NCI-H1092 treated with DMSO at 0.1 percent for 48 hours (cell line): ENCODE measurements at places on chromosomes 3 and 15.
A peak's percentile ranks its signal among the peaks of the same experiment; 100 is the strongest.

- DNase-seq = peak; percentile 45
Observed at GRCh38 chr3:73624017-73624820, 522 bp downstream of the PDZRN3 start.

DNA sequence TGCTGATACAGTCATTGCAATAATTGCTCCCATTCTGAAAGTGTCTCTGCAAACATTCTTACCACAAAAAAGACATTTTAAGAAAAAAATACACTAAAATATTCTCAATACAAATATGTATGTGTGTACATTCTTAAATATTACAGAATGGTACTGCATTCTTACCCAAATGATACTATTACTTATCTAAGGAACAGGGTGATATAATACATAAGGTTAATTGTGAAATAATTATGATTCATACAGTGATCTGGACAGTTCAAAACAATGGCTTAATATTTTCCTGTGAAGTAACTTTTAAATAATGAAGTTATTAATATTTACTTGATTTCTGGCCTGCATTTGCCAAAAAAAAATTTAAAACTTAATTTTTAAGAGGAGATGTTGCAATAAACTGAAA, 694.6 kb downstream of the TUSC7 start:
- DNase-seq = no peak

DNA sequence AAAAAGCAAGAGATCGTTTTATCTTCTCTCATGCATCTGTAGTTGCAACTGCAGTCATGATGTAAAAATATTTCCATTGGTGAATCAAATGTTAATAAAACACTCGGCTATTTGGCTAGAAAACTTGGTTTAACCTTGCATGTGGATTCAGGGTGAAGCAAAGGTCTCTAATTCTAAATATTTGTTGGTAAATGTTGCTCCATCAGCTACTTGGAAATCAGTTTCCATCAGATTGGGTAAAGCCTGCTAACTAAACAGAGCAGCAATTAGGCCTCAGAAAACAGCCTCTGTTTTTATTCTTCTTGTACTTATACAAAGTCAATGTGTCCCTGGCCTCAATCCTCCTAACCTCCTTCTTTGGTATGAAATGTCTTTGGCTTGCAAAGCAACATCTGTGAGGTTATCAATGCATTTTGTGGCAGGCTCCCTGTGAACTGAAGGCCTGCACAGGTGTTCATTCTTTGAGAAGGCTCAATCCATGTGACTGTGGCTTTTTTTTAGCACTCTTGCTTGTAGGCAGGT, 312.3 kb downstream of the WDR72 start:
- peak; percentile 6 for DNase-seq

DNA sequence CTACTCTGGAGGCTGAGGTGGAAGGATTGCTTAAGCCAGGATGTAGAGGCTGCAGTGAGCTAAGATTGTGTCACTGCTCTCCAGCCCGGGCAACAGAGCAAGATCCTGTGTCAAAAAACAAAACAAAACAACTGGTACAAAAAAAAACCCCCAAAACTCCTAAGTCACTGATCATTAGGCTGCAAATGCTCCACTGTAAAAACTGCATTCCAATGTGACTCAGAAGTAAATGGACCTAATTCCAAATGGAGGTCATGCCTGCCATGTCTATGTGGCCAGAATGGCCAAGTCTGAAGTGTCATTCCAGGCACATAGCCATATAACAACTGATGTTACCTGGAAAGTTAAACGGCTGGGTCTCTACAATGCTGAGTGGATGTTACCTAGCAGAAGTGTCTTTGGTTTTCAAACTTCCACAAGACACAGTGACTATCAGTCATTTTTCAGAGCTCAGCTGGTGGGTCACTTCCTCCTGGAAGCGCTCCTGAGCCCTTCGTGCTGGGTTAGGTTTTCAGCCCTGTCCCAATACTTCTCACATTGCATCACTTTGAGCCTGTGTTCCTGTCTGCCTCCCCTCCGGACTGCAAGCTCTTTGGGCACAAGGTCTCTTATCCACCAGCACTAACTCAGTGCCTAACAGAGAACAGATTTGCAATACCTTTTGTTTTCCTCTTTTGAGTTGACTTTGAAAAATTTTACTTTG, 10.6 kb downstream of the FSTL1 start:
- DNase-seq = no peak

DNA sequence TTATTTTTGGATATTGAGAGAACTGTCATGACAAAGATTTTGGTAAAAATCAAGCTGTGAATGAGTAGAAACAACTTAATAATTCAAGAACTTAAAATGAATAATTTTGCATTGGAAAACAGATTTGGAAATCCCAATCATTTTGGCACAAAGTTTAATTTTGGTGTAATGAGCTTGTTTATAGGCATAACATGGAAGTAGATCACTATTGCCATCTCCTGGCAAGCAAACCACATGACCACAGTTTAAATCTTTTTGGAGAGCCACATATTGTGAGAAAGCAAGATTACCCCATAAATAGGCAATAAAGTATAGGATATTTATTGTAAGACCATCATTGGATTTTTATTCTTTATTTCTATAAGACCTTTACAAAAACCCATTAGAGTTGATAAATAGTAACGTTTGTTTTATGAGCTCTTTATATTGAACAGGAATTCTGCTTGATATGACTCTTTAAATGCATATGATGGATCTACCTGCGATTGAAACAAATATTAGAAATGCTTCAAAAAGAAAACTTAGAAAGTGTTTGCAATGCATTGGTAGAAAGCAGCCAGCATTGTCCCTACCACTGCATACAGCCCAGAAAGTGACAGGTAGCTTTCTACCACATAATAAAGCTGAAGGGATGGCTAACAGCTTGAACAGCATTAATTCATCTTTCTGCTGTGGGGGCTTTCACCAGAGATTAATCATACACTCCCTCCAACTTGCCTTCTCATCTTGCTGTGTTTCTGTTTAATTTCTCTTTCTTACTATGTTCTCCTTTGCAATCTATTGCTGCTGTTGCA, 766.8 kb downstream of the TBL1XR1 start:
- DNase-seq = peak; percentile 84

GRCh38 chr3:38154033-38154494, 11.3 kb upstream of the OXSR1 start:
- no peak for DNase-seq

DNA sequence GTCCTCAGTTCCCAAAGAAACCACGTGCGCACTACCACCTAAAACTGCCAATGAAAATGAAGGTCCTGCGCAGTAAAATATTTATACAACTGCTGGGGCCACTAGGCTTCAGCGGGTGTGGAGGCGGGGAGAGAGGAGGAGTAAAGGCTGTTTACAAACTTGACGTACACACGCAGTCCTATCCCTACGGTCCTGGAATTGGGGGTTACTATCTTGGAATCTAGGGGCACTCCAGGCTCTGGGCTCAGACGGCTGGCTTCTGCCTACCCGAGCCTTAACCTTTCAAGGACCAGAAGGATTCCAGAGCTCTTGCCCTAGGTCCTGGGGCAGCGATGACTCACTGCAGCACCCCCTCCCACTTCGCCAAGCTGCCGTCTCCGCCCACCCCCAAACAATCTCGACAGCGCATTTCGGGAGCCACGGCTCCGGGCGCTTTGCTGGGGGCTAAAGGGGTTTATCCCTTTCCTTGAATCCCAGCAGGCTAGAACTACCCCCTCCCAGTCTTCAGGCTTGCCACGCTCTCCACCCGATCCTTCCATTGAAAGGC, 3.0 kb downstream of the ADAMTS9 start:
- DNase-seq = no peak

DNA sequence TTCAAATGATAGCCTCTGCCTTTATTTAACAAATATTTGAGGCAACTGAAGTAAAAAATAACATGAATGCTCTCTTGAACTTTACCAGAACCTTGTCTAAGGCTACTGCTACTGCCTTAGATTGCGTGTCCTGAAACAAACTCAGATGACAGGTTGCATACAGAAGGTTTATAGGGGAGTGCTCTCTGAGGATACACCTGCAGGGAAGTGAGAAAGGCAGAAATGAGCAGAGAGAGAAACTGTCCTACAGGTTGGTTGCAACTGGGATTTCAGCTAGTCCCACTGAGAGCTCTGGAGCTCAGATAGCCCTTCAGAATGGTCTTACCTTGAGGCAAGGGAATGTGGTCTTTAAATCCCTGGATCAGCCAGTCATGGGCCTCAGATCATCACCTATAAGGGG, 165.5 kb downstream of the IL5RA start:
- no peak for DNase-seq

DNA sequence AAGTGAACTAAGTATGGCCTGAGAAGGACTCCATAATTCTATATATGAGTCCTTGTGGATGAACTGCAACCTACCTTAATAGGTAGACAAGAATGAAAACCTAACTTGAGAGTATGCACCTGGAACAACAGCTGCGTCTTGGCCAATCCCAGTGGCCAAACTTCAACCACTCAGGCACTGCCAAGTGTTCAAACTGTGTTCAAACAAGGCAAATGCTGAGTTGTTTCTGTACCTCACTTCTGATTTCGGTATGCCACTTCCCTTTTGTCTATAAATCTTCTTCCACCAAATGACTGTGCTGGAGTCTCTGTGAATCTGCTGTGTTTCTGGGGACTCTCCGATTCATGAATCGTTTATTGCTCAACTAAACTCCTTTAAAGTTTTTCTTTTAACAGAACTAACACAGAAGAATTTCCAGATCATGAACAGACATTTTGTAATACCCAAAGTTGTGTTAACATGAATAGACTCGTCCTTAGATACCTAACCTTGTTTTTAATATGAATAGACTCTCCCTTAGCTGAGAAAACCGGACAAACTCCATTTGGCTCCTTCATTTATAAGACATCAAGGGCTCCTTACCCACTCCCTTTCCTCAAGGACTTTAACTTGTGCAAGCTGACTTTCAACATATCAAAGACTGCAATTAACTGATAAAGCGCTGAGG, 4.1 kb downstream of the ZNF717 start:
- DNase-seq = no peak

DNA sequence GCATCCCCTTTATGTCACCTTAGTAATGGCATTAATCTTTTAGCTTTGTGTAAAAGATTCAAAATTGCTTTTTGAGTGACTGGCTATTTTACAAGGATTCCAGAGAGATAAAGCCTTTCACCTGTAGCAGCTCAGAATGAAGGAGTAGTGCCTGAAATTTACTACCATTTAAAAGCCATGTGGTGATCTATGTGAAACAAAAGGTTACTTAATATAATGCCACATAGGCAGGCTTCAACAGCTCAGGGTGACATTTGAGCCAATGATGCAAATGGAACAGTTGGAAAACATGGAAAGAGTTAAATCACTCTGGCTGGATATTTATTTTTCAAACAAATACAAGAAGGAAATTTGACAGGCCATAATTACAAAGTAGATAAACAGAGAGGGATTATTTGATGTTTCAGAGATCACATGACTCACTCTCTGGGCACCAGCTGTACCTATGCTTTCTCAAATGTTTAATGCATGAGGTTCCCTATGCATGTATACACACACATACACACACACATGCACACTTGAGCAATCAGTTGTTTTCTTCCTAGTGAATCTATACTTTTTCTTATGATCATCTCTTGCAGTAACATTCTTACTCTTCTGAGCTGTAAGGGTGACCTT, 171.5 kb downstream of the ZMAT3 start:
- peak; percentile 74 for DNase-seq

- no peak for DNase-seq
Observed at GRCh38 chr3:20648921-20649381, 462.9 kb upstream of the SGO1 start.

DNA sequence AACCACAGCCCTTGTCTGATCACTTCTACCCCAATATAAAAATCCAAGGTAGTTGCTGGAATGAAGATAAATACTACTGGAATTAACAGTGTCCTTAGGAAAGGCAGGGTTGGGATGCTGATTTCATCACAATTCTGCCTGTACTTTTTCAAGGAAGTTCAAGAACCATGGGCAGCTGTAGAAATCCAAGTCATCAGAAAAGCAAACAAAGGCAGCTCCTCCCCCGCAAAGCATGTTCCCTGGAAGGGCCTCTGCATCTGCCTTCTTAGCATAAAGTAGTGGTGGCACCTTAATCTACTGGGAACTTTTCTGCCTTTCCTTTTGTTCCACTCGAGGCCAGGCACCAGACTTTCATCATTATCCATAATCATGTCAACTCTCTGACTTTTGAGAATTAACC, 54.4 kb downstream of the ERC2 start:
- DNase-seq = no peak

DNA sequence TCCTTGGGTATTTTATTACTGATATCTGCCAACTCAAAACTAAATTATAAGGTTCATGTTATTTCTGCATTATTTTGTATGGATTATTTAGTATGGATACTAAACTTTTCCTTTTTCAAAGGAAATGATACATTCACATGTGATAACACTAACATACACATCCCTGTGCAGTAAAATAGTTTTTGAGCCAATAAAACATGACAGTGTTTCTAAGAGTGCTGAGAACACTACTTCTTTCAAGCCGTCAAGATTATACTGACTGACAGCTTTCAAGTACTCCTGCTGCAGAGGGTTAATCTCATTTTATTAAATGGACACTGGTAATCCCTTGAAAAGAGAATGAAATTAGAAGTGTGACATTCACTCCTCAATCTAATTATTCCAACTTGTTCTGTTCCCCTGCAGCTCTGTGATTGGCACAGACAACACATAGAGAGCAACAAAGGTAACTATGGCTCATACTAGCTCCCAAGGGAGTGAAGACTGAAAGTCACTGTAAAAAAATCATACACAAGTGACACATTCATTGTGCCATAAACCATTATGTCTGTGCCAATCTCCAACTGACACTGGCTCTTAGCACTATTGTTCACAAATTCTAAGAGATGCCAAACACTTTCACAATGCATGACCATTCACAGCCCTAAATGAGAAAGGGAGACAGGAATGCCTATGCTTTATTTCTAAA, 468.6 kb downstream of the SHQ1 start:
- DNase-seq = peak; percentile 1

DNA sequence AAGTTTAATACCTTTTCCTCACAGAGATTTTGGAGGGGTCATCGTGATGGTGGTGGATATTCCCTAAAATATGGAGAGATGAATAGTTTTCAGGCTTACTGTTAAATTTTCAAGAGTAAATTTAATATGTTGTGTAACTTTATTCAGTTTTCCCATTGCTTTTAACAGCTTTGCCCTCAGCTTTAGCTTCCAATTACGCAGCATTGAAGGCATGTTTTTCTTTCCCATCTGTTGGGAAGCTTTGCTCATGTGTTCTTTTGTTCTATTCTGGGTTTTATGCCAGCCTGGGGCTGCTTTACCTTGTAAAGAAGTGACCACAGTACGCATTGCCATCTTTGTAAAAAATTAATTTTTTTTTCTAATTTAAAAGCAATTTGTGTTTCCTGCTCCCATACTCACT, 151.5 kb downstream of the B3GALNT1 start:
- DNase-seq = no peak

DNA sequence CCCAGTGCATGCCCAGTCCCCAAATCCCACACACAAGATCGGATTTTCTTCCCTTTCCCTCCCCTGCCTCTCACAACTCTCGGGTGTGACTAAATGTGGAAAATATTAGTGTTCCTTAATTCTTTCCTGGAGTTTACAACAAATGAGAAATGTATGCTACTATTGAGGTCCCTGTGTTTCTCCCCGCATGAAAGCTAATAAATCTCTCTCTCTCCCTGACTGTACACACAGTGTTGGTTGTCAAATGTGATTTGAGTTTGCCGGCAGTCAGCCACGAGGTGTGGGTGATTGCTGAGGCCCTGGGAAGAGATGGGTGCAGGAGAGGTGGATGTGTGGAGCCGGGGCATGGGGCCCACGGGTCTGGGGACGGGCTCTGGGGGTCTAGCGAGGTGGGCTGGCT, 161.4 kb upstream of the IQSEC1 start:
- DNase-seq = no peak
